H4 (cell line): ENCODE measurements at places on chromosomes 4 and X. TPM values are rescaled to one million over a fixed set of nuclear protein-coding genes. Genes with fewer than 3 reads are reported as not detected.

Gene F11
- not detected in 2 replicates for total RNA-seq

- DNase-seq, result no peak
Measured at GRCh38 chr4:154009788-154010187, 220.9 kb upstream of the SFRP2 start.

GRCh38 chrX:151806967-151807540 is 72.5 kb downstream of the CNGA2 start:
- no peak for DNase-seq

Gene ETNPPL
- total RNA-seq, result 0.10 TPM in 1 of 2 replicates, not detected in the other

Gene ZCCHC18
- total RNA-seq, result 1.5 and 2.1 TPM in 2 replicates

GRCh38 chr4:177696438-177696966 is 254.3 kb upstream of the AGA start:
- DNase-seq, result no peak

- no peak for DNase-seq
Measured at GRCh38 chr4:76902233-76902890, 4.4 kb upstream of the SOWAHB start.

DNA sequence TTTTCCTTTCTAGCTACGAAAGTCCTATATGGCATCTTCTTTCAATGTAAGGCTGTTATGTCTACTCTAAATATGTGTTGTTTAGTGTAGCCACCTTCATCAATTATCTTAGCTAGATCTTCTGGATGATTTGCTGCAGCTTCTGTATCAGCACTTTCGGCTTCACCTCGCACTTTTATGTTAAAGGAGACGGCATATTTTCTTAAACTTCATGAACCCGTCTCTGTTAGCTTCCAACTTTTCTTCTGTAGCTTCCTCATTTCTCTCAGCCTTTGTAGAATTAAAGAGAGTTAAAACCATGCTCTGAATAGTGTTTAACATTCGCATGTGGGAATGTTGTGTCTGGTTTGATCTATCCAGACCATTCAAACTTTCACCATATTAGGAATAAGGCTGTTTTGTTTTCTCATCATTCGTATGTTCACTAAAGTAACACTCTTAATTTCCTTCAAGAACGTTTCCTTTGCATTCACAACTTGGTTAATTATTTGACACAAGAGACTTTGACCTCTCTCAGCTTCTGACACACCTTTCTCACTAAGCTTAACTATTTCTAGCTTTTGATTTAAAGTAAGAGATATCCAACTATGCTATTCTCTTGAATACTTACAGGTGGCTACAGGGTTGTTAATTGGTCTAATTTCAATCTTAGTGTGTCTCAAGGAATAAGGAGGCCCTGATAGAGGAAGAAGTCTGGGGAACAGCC is 476.8 kb downstream of the GABRG1 start:
- DNase-seq, result no peak

GRCh38 chrX:133235830-133236229 is 17.7 kb upstream of the TFDP3 start:
- DNase-seq, result no peak

Gene SERPINA7
- not detected in 2 replicates for total RNA-seq
